ENCODE measurements at places on chromosomes 1 and 21.

- DNase-seq = no peak
These were observed 607.1 kb downstream of the KCNT2 start for GRCh38 chr1:196001188-196001587.

- DNase-seq = peak; percentile 69
These were observed 24.0 kb downstream of the EEIG2 start for GRCh38 chr1:108583757-108584427.

DNA sequence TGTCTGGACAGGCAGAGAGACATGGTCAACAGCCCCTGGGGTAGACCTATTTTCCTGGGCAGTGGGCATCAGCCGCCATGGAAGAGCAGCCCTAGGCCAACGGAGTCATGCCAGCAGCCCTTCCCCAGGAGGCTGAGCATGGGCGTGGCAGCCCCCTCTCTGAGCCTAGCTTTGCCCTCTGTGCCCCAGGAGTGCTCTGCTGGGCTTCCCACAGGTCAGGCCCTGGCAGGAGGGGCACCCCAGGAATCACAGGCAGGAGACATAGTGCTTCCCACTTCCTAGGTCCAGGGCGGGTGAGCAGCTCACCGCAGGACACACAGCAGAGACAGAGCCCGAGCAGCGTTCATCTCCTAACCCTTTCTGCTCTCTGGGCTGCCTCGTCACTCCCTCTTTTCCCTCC is 132.8 kb downstream of the GLIS1 start:
- DNase-seq = no peak

GRCh38 chr1:203796236-203796605 is 798 bp downstream of the ZBED6 start:
- peak; percentile 33 for DNase-seq

- no peak for DNase-seq
These were observed 10.8 kb upstream of the SMIM12 start for GRCh38 chr1:34870395-34870794.

DNA sequence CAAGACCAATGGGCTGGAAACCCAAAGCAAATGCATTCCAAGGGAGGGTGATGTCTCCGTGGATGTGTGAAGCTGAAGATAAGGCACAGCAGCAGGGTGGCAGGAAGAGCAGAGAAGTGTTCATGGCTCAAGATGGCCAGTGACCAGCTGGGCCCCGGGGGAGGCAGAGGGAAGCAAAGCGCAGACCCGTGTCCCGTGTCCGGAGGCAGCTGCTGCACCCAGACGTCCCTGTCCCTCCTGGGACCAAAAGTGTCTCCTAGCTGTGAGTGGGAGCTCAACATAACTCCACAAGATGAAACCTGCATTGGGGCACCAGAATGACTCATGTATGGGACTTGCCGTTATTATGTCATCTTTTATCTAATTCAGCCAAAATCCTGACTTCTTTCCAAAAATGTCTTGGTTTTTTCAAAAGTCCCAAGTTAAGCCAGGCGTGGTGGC is 118.2 kb downstream of the RIPK4 start:
- peak; percentile 69 for DNase-seq

DNA sequence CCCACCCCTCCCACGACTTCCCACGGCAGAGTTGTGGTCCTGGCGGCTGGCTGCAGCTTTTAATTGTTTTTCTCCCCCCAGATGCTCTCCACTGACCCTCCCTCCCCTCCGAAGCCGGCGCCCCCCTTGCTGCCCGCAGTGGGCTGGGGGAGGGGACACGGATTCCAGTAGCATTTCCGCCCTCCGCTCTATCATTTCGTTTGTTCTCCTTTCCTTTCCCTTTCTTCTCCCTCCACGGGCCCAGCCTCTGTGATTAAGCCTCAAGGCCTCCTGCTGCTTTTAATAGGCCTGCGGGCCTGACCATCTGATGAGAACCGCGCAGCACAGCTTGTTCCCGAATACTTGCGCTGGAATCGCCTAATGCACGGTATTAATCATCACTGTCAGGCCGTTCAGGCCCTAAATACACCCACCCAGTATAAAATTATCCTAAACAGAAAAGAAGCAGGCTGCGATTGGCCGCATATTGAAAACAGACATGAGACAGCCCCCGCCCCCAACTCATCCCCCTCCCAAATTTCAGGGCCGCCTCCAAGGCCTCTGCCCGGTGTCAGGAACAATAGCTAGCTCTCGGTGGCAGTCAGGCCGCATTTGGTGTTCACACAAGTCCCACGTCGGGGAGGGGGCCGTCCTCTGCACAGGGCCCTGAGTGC is 102.0 kb upstream of the ARHGEF16 start:
- DNase-seq = peak; percentile 82

GRCh38 chr1:22137004-22137720 is 5.7 kb downstream of the WNT4 start:
- DNase-seq = no peak

All from fibroblast of mammary gland (primary cell).